Hematopoietic multipotent progenitor cell (in vitro differentiated cells): ENCODE measurements at places on chromosomes 13 and 19.

DNA sequence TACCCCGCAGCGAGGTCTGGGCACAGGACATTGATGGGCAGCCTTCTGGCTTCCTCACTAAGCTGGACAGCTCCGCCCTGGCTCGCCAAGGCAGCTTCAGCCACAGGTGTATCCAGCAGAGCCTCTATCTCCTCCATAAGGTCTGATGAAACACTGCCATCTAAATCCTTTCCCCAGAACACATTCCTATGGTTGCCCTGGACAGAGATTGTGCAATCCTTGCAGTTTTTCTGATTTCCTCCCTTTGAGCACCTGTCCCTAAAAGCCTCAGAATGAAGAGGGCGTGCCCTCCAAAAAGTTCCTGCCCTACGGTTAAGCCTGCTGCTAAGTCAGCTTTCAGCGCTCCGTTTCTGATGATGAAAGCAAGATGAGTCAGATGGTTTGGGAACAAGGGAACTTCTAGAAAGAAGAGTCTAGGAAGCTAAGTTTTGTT, 21.0 kb downstream of the CLEC4M start:
- no peak for DNase-seq

- no peak for DNase-seq
Observed at GRCh38 chr19:29040951-29041350, 172.0 kb downstream of the UQCRFS1 start.

- peak; percentile 56 for DNase-seq
Observed at GRCh38 chr19:34963573-34964406, at the start of gene ZNF792. Gene ZNF792 (minus strand): TSS chr19:34964229. CDS start chr19:34963662, 567 bp downstream.

DNA sequence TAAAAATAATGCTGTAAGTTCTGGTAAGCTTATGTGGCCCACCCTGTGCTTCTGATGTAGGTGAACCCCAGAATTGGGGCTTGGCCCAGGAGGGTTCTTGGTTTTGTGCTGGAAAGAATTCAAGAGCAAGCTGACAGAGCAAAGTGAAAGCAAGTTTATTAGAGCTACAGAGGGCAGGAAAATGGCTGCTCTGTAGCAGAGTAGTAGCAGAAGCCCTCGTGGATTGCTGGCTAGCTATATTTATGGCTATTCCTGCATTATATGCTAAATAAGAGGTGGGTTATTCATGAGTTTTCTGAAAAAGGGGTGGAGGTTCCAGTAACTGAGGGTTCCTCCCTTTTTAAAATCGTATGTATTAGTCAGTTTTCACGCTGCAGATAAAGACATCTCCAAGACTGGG, 20.6 kb upstream of the ZNF599 start:
- no peak for DNase-seq

DNA sequence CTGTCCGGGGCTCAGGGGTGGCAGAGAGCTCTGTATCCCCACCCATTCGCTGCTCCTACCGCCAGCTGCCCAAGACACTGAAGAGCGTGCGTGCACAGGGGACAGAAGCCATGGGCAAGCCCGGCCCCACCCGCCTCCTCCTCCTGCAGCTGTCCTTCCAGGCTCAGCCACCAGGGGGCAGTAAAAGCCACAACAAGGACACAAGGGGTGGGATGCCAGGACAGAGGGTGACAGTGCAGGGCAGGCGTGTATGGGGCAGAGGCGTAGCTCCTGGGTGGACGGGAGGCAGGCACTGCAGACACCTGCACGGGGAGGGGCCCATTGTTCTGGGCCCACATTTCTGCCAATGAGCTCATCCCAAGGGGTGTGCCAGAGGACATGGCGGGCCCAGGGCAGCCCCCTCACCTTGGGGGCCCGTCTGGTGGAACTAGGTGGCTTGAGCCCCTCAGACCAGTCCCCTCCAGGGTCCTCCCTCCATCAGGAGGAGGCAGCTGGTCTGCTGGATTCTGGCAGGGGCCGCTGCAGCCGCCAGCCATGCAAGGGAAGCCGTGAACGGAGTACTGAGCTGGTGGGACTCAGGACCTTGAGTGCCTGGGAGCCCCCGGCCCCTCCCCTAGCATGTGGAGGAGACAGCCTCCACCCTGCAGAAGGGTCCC, 61.2 kb downstream of the MLLT1 start:
- DNase-seq = peak; percentile 83

GRCh38 chr13:94345374-94346195, 133.9 kb downstream of the DCT start:
- no peak for DNase-seq

- DNase-seq = peak; percentile 6
Observed at GRCh38 chr13:77377016-77377415, 50.1 kb upstream of the MYCBP2 start.

DNA sequence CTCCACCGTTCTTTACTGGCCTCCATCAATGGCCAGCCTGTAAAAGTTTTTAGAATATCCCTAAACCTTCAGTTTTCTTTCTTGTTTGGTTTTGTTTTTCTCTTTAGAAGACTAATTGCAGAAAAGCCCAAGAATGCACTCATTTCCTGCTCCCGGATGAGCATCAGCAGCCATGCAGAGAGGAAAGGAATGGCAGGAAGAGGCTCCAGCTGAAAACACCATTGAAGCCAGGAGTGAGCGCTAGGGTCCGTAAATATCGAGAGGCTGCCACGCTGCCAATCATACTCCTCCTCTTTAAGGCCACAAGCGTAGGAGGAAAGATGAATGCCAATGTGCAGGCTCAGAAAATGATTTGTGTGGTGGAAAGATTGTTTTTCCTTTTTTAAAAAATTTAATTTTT, 57.4 kb upstream of the UBE2L5 start:
- no peak for DNase-seq

DNA sequence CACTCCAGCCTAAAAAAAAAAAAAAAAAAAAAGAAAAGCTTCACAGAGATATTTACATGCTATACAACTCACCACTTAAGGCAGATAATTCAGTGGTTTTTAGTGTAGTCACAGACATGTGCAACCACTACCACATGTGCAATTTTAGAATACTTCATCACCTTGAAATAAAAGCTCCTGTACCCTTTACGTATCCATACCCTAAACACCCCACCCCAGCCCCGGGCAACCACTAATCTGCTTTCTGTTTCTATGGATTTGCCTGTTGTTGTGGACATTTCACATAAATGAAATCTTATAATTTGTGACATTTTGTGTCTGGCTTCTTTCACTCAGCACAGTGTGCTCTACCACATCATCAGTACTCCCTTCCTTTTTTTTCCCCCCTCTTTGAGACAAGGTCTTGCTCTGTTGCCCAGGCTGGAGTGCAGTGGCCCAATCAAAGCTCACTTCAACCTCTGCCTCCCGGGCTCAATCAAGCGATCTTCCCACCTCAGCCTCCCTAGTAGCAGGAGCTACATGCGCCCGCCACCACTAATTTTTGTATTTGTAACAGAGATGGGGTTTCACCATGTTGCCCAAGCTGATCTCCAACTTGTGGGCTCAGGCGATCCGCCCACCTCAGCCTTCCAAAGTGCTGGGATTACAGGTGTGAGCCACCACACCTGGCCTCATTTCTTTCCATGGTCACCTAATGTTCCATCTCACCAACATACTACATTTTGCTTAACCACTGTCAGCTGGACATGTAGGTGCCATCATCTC, 4.0 kb downstream of the DDX39A start:
- DNase-seq = no peak

GRCh38 chr19:6680141-6680540, 10.2 kb upstream of the TNFSF14 start:
- no peak for DNase-seq

DNA sequence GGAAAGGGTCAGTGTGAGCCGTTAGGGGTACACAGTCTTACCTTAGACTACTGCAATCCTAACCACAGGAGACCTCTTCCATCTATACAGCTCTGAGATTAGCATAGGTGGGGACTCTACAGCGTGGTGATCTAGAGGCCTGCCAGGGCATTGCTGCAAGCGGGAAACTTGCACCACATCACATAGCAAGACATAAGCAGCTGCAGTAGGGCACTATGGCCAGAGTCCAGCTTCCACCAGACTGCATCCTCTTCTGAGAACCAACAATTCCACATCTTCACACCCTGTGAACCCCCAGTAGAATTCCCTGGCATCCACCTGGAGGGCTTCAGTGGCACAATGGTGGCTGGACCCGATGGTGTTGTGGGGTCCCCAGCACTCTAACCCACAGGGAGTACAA, 1564.3 kb upstream of the PRR20A start:
- no peak for DNase-seq

- DNase-seq = no peak
Observed at GRCh38 chr19:19649580-19649995, 6.1 kb upstream of the GMIP start.

DNA sequence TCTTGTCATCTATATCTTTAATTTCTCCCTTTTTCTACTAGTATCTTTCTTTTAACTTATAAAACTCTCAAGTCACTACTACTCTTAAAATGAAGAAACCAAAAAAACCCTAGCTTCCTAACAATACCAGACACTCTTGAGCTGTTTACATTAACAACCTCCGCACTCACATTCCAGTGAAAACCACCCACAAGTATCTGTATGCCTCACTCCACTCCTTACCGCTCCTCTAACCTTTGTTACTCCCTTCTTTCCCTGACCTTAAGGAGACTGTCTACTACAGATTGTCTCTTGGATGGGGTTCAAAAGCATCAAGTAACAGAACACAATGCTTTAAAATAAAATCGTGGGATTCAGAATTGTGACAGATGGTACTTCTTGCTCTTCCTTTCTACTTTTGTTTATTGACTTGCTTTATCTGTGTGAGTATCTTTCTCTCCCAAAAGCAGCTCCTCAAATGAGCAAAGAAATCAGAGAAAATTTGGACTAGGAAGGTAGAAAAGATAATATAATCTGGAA, 110.0 kb upstream of the FBXL3 start:
- no peak for DNase-seq

- DNase-seq = no peak
Observed at GRCh38 chr19:30283556-30283955, 88.6 kb upstream of the ZNF536 start.

GRCh38 chr13:107034236-107034872, 466.4 kb upstream of the ARGLU1 start:
- no peak for DNase-seq

DNA sequence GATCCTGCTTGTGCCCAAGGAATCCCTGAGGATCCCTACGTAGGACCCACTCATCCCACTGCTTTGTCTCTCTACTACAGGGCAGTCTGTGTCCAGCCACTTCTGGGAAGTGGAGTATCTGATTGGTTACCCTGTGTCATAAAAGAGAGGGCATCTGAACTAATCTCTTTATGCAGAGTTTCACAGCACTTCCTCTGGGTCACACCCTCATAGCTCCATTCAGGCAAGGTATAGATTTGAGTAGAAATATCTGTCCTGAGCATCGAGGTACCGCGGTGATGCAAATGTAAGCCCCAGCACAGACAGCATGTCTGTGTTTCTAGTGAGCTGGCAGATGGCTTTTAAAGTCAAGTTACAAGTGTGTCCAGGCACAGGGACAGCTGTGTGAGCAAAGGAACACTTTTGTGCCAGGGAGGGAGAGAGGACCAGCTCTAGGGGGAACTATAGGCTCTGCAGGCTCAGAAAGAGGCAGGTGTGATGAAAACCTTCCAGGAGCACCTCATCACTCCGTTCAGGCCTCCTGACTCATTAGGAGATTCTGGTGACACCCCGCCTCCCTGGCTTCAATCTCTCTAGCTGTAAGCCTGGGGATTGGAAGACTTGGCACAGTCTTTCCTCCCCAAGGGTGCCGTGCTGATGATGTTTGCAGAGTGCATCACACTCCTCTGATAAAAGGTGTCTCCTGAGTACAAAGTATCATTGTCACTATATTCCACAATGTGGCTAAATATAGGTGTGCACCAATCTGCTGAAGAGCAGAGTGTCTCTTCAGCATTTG, 84.3 kb upstream of the UBL3 start:
- DNase-seq = no peak

- no peak for DNase-seq
Observed at GRCh38 chr19:6023085-6023682, 45.2 kb upstream of the RANBP3 start.

DNA sequence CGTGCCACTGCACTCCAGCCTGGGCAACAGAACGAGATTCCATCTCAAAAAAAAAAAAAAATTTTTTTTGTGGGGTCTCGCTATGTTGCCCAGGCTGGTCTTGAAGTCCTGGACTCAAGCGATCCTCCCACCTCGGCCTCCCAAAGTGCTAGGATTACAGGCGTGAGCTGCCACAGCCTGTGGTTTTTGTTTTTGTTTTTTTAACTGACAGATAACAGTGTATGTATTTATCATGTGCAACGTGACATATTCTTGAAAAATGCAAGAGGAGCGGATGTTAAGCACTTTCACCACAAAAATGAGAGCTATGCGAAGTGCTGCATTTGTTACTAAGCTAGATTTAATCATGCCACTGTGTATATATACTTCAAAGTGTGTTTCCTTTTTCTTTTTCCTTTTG, 49.0 kb downstream of the ARHGEF18 start:
- no peak for DNase-seq

DNA sequence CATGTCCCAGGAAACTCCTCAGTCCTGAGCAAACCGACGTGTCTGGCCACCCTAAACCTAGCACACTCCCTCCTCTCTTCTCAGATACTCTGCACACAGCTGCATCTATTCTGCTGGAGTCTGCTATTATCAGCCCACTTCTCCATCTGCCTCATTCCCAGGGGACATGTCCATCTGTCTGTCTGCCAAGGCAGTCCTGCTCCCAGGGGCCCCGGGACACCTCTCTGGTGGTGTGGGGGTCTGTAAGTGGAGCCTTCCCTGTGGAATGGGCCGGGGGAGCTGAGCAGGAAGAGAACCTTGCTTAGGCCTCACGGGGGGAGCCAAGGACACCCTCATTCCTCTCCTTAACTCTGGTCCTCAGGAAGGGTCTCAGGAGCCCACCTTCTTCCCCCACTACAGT, 72.7 kb downstream of the ERICH6B start:
- no peak for DNase-seq
